Urothelium cell line (cell line): ENCODE measurements at places on chromosomes 3 and 15.

GRCh38 chr15:67548862-67549651, 6.6 kb downstream of the MAP2K5 start:
- DNase-seq: no peak

DNA sequence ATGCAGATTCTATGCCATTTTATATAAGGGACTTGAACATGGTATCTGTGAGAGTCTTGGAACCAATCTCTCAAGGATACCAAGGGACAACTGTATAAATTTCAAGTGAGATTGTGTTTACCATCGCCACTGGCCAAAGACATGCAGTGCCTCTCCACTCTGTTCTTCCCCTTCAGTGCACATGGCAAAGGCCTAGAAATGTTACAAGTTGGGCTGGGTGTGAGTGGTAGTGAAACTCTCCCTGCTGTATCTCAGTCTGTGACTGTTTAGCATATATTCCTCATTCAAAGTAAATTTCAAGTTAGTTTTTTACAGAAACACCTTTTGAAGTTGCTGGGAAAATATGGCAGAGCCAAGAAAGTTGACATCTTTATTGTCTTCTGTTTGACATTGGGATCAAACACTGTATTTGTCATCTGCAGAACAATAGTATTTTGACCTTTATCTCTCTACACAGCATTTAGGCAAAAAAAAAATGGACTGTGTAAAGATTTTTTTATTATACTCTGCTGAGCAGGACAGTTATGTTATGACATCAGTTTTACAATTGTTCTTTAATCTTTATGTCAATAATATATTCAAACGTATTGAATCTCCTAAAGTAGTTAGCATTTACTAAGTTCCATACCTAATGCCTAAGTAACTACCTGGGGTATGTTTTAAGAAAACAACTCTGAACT, 101.4 kb downstream of the CCNL1 start:
- no peak for DNase-seq

GRCh38 chr3:151852074-151852811, 21.2 kb upstream of the SUCNR1 start:
- no peak for DNase-seq

DNA sequence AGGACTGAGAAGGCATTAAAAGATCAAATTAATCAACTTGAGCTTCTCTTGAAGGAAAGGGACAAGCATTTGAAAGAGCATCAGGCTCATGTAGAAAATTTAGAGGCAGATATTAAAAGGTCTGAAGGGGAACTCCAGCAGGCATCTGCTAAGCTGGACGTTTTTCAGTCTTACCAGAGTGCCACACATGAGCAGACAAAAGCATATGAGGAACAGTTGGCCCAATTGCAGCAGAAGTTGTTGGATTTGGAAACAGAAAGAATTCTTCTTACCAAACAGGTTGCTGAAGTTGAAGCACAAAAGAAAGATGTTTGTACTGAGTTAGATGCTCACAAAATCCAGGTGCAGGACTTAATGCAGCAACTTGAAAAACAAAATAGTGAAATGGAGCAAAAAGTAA, 149.7 kb upstream of the LRRFIP2 start:
- no peak for DNase-seq

GRCh38 chr3:116512281-116512680, 67.0 kb upstream of the LSAMP start:
- DNase-seq: no peak

- DNase-seq: no peak
These were observed 91.7 kb downstream of the MYO5A start for GRCh38 chr15:52436981-52437380.

- DNase-seq: no peak
These were observed 11.2 kb upstream of the ATP11B start for GRCh38 chr3:182782149-182782548.

GRCh38 chr15:85097250-85097649, 115.6 kb downstream of the PDE8A start:
- no peak for DNase-seq

DNA sequence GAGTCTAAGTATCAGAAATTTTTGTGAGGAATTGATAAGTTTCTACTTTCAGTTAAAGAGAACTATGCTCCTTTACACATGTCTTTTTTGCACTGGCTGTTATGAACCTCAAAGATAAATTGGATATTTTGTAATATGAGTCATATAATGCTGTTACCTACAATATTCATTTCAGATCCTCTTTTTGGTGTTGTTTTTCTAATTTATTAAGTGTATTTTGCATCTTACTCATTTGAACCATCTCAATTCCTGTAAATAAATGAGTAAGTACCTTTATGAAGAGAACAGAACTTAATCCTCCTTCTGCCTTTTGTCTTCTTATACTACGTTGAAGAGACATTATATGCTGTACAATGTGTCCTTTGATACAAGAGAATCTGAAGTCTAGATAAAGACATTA, 74.4 kb downstream of the ZIC1 start:
- DNase-seq: no peak

- DNase-seq: no peak
These were observed 812 bp downstream of the TEX55 start for GRCh38 chr3:119146578-119147375.

GRCh38 chr3:13045904-13046568, 27.2 kb downstream of the IQSEC1 start:
- DNase-seq: no peak

- no peak for DNase-seq
These were observed 84.3 kb upstream of the ABI3BP start for GRCh38 chr3:101077361-101078011.

DNA sequence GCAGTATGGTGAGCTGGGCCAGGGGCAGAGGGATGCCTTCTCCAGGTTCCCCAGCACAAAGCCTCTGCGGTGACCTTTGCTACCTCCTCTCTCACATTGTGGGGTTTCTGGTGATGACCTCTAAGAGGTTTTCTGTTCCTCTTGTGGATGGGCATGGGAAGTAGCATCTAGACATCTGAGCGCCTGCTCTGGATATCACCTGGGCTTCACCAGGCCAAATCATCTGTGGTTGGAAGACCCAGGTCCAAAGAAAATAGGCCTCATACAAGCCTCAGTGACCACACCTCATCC, 7.0 kb downstream of the APEH start:
- no peak for DNase-seq

- DNase-seq: no peak
These were observed 26.2 kb downstream of the CRTAP start for GRCh38 chr3:33139996-33140395.

GRCh38 chr15:101510212-101511197, 21.0 kb upstream of the PCSK6 start:
- no peak for DNase-seq

DNA sequence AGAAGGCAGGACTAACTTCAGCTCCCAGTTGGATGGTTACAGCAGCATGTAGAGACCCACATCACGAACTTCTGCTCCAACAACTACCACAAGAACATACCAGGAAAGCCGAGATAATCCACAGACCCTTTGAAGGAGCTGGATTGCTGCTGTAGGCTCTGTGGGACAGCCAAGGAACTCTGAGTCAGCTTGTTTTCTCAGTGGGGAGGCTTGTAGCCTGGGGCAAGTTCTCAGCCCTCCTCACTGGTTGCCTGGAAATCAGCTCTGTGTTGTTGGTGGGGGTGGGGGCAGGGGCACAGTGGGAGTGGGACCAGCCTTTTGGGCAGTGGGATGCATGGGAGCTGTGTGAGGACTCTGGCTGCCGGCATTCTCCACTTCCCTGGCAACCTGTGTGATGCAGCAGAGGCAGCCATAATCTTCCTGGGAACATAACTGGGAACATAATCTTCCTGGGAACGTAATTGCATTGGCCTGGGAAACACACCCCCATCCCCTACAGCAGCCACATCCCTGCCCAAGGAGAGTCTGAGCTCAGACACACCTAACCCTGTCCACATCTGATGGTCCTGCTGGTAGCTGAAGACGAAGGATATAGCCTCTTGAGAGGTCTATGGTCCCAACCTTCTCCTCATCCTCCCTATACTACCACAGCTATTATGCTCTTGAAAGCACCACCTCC, 153.1 kb downstream of the PEAK1 start:
- no peak for DNase-seq

DNA sequence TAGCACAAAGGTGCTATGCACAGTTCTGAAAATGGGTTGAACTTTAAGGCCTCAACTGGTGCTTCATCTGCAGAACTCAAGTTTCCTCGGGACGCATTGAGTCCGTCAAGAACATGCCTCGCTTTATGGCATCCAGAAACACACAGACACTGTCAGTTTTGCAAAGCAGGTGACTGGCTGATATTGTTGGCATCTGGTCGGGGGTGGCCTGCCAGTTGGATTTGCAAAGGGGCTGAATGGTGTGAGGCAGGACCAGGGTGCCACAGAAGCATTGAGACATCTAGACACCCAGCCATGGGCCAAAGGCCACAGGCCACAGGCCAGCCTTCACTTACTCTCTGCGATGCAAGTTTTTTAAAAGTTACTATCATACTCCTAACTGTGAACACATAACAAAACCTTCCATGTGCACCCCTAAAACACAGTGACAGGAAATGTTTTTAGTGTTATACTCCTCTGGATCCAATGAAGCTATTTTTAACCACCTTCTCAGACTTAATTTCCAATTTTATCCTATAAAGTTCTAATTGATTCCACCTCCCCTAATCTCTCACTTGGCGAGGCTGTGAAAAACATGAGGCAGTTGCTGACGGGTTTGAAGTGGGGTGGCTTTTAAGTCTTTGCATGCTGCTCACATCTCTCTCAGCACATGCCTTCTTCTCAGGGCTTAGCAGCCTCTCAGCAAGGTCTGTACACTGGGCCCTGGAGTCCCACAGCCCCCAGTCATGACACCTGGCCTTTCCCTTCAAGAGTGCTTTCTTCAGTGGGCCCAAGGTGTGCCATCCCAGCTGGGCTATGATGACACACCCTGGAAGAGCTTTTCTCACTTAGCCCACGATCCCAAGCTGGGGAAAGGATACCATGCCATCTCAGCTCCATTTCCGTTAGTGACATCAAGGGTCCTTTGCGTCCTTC, 38.5 kb upstream of the DUSP7 start:
- no peak for DNase-seq

- no peak for DNase-seq
These were observed 13.4 kb downstream of the RTP1 start for GRCh38 chr3:187210545-187211327.

DNA sequence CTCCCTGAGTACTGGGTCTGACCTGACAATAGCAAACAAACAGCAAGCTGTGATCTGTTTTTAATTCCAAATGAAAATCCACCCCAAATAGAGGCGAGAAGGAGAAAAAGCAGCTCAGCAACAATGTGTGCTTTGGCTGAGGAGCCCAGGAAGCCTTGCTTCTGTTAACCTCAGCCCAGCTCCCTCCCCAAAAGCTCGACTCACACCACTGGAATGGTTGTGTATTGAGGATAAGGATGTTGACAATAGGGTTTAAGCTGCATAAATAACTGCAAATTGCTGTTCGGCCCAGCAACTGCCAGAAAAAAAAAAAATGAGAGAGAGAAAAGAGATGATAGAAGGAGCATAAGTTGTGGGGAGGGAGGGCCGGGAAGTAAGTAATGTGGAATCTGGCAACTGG, 104.0 kb upstream of the TBC1D5 start:
- DNase-seq: no peak

DNA sequence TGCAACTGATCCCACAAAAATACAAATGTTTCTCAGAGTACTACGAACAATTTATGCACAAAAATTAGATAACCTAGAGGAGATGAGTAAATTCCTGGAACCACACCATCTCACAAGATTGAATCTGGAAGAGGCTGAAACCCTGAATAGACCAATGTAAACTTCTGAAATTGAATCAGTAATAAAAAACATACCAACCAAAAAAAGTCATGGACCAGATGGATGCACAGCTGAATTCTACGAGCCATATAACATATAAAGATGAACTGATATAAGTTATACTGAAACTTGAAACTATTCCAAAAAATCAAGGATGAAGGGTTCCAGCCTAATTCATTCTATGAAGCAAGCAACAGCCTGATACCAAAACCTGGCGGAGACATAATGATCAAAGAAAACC, 336.3 kb downstream of the PYDC2 start:
- no peak for DNase-seq

- peak; percentile 6 for DNase-seq
These were observed 156.2 kb downstream of the NLGN1 start for GRCh38 chr3:173553635-173554280.

- no peak for DNase-seq
These were observed 4.4 kb upstream of the IRAK2 start for GRCh38 chr3:10160346-10160745.

GRCh38 chr3:94927175-94927574, 864.3 kb downstream of the NSUN3 start:
- no peak for DNase-seq

GRCh38 chr3:40782111-40782721, 257.5 kb downstream of the ZNF621 start:
- DNase-seq: no peak

GRCh38 chr15:80052597-80053304, 6.7 kb upstream of the ZFAND6 start:
- no peak for DNase-seq
